ENCODE measurements at places on chromosomes 7 and 10.

- DNase-seq: no peak
These were observed 17.1 kb downstream of the IQCE start for GRCh38 chr7:2575733-2576340.

- DNase-seq: no peak
These were observed 30.7 kb downstream of the HTRA1 start for GRCh38 chr10:122492006-122492405.

DNA sequence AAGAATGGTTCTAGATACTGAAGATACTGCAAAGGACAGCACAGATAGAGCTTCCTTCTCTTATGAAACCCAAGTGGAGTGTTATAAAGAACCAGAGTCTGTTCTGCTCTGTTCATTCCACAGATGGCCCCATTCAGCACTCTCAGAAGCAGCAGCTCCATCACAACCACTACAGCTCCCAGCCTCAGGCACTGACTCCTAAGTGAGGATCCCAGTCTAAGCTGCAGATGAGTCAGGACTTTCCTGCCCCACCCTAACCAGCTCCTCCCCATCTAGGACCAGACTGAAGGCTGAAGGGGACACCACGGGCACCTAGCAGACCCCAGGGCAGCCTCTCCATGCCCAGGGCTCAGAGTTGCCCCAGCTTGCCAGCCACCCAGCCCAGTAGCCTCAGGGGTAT lies 379.8 kb downstream of the GRID1 start:
- no peak for DNase-seq

DNA sequence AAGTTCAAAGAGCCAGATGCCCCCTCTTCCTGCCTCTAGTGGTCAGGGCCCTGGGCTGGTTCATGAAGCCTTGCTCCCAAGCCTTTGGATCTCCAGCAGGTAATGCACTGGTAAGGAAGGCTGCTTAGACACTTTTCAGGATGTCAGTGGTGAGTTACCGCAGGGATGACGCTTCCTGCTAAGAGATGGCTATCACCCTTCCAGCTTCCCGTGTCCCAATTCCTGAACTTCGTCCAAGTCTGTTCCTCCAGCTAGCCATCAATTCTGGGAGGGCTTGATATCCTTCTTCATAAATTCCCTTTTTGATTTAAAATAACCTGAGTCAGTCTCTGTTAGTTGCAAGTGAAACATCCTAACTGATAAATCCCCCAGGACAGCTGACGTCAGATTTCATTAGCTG lies 221.2 kb downstream of the PLXNA4 start:
- no peak for DNase-seq

GRCh38 chr10:33570495-33570894 lies 236.0 kb upstream of the NRP1 start:
- no peak for DNase-seq

GRCh38 chr7:80889525-80889924 lies 29.3 kb downstream of the SEMA3C start:
- DNase-seq: no peak
